ENCODE measurements at places on chromosomes 4 and X. TPM values are rescaled to one million over a fixed set of nuclear protein-coding genes. Genes with fewer than 3 reads are reported as not detected.

Gene PROM1
- total RNA-seq: 0.43 TPM

DNA sequence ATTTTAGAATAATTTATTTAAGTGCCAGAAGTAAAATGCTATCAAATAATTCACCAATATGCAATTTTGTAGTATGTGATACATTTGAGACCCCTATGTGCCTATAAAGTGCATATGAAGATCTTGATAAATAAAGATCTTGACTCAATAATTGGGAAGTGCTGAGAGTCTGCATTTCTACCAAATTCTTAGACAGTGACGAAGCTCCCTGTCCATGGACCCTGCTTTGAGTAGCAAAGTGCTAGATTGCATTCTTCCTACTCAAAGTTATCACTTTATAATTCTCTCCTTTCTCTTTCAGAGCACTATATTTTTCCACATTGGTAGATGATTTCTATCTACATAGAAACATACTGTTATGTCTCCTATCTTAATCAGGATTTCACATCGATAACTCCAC is 1393.9 kb downstream of the ARAP2 start:
- DNase-seq: no peak

GRCh38 chr4:52111995-52112394 is 60.9 kb downstream of the SPATA18 start:
- DNase-seq: no peak

DNA sequence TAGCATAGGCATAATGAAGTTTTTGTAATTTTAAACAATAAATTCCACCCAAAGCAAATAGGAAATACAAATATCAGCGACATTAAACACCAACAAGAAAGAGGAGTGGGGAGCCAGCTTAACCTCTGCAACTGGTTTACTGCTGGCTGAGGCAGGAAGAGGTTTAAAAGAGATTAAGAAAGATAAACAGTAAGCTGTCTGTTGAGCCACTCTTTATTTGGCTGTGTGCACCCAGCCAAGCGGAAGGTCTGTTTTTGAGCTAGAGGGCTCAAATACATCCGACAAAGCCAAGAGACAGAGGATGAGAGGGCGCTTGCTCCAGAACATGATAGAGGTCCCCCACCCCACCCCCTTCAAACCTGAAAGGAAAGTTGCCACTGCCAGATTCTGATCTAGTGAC is 191.4 kb downstream of the MGST2 start:
- no peak for DNase-seq

DNA sequence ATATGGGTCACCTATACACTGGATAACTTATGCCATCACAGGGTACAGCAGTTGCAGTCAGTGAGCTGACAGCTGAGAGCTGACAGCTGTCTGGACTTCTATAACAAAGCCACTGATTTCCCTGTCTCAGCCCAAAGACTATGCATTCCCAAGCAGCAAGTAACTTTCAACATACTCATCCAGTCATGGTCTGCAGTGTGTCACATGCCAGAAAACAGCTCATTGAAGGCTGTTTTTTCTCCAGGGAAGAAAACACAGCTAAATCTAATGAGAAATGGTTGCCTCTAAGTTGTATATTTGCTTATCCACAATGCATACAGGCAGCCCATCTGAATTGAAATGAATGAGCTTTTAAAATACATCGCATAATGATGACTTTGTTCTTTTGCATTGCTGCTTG is 6.3 kb downstream of the KIAA1210 start:
- DNase-seq: no peak

Measured in posterior vena cava (tissue), 2 donors.